ENCODE measurements at places on chromosomes 2 and 18.

GRCh38 chr2:202072226-202072625 is 829 bp upstream of the KIAA2012 start:
- DNase-seq, result no peak

- no peak for DNase-seq
These were observed 155.9 kb downstream of the LAMA3 start for GRCh38 chr18:23844991-23845680.

- no peak for DNase-seq
These were observed 175.6 kb downstream of the SUCLG1 start for GRCh38 chr2:84283506-84283905.

DNA sequence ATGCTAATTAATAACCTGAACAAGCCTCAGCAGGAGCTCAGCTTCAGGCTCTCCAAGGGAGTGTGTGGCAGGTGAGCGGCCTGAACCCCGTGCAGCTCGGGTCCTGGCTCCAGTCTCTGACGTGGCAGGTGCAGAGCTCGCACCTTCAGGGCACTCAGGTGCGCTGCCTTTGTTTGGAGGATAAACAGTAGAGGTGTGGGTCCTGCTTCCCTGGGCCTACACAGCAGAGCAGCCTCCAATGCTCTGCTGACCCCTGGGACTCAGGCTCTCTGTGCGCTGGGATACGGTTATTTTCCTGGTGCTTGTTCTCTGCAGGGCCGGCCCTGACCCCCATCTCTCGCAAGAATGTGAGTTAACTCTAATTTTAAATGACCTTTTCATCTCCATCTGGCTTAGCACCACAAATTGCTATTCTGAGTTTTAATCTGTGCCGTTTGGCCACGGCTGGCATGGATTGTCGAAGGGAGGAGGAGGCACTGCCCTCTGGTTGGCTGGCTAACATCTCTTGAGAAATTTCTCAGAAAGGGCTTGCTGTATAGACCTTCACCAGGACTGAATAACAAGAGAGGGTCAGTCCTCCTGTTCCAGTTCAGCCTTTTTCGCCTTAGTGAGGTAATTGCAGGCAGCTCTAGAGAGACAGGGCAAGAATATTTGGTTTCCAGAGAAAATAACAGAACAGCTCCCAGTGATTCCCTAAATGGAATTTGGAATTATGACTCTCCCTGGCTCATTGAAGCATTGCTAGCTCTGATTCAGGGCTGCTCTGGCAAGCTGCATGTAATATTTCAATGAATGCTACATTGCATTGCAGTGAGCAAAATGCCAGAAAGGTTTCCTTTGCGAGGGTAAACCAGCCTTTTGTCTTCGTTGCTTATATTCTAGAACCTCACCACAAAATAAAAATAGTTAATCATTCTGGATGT is 161.8 kb downstream of the DCDC2C start:
- DNase-seq, result no peak

DNA sequence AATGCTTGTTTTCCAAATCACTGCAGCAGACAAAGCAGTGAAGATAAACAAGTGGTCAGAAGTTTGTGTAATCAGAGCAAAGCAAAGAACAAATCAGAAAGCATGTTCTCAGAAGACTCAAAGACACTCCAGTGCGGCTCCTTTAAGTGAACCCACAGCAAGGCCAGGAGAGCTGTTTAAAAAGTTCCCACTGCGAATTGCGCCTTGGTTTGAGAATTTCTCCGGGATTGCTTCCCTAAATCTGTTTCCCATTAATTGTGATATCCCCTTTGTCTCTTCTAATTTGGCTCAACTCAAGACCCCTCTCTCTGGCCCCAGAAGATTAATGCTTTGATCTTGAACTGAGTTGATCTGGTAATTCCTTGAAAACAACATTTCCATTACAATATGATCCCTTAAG is 122.4 kb upstream of the BCL2L11 start:
- no peak for DNase-seq

All from activated gamma-delta T cell treated with Interleukin-2 at 50 U/mL for 16 hours (primary cell).